Stimulated activated naive CD4-positive, alpha-beta T cell treated with Interleukin-2 at 50 U/mL for 16 hours (primary cell): ENCODE measurements at places on chromosomes 2 and 18.

GRCh38 chr2:31125918-31126695 lies 12.1 kb downstream of the GALNT14 start:
- DNase-seq = no peak

DNA sequence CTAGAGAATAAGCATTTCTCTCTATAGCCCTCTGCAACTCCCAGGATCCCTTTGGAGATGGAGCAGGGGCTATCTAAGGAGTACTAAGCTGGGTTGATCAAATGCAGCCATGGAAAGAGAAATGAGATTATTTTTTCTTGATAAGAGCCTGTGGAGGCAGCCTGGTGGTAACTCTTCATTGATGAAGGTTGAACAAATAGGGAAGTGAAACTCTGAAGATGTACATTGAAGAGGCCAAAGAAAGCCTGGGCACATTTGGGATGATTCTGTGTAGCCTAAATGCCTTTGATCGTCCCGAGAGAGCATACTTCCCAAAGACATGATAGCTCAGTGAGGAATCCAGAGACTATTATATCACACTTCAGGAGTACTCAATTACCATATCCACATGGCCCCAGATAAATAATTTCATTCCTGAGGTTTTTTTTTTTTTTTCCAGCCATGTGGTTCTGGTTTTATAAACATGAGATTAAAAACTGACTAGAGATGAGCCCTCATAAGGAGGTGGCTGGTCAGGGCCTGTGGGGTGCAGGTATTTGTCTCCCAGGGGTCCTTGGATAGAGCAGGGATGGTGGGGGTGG lies 192.5 kb downstream of the TPGS2 start:
- DNase-seq = no peak

GRCh38 chr2:48454504-48454903 lies 75.5 kb upstream of the STON1 start:
- no peak for DNase-seq

DNA sequence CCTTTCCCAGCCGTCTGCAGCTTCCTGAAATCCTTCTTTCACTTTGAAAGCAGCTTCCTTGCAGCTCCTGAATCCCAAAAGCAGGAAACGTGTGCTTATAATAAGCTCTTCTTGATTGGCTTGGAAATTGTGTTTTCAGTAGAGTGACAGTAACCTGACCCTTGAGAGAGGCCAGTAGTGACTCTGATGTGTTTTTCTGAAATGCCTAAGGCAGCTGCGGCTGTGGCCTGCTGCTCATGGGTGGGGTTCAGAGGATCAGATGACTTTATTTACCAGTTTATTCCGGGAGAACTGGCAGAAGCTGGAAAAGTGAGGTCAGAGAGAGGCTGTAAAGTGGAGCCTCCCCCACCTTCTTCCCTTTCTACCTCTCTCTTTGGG lies 31.9 kb upstream of the RPIA start:
- DNase-seq = no peak

GRCh38 chr18:2935438-2936192 lies 77.3 kb downstream of the LPIN2 start:
- no peak for DNase-seq

DNA sequence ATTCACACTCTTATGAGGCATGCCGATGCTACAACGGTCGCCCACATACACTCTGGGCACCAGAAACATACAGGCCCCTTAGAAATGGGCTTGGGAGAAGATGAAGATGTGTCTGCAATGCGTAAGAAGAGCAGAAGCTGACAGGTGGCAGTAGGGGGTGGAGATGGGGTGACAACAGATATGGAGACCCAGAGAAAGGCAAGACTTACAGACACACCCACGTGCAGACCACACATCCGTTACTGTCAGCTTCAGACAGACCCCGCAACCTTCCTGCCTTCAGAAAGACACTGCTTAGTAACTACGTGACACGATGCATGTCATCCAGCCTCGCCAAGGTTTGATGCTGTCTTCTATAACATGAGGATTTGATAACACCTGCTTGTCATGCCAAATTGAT lies 89.5 kb downstream of the ZFP36L2 start:
- peak; percentile 75 for DNase-seq

DNA sequence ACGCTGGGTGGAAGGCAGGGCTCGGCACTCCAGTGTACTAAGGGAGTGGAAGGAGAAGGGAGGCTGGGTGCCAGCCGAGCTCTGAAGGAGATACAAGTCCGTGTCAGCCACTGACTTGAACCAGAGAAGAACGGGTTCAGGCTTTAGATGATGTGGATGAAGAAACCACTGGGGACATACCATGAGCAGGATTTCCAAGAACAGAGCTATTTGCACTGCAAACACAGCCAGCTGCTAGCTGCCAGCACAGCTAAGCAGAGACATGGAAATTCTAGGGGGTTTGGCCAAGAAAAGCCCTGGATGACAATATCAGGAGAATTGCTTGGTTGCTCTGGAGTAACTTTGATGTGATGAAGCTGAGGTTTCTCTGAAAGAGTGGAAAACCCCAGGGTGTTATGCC lies 5.2 kb downstream of the CD207 start:
- no peak for DNase-seq

GRCh38 chr18:5455674-5456073 lies 88.1 kb downstream of the EPB41L3 start:
- no peak for DNase-seq

DNA sequence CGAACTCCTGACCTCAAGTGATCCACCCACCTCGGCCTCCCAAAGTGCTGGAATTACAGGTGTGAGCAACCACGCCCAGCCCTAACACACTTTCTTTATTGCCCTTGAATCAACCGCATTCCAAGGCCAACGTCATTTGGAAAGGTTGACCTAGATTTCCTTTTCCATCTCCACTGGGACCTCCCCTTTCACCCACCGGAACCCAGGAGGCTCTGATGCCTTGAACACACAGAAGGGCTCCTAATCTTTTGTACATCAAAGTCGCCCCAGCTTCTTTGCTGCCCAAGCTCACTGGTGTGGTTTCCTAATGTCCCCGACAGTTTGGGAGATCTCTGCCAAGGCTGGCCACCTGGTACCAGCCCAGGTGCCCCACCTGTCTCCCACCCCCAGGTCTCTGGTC lies 46.2 kb upstream of the CAB39 start:
- no peak for DNase-seq

- DNase-seq = no peak
Measured at GRCh38 chr2:233674995-233675394, 3.3 kb downstream of the UGT1A9 start.

GRCh38 chr18:74457725-74458421 lies 765 bp upstream of the DIPK1C start:
- DNase-seq = no peak
